ENCODE measurements at places on chromosomes 3 and 15.

GRCh38 chr15:41971895-41972252 lies 483 bp downstream of the EHD4 start:
- no peak for DNase-seq

- no peak for DNase-seq
Observed at GRCh38 chr3:116614795-116615362, 94.7 kb upstream of the TUSC7 start.

DNA sequence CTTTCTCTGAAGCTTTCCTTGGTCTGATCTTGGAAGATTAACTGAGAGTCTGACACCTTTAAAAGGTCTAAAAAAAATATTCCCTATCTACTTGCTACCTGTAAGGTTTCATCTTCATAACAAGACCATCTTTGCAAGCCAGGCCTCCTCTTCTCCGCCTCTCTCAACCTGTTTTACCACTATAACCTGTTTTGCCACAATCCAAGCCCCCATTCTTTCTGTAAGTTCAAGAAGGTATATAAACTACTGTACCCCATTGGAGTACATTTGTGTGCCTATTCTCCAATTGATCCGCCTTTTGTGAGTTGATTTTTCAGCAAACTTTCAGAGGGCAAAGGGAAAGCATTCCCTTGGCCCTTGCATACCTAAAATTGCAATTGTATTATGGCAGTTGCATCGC lies 319.3 kb upstream of the NECTIN3 start:
- DNase-seq: no peak

GRCh38 chr3:67075295-67075694 lies 77.2 kb downstream of the KBTBD8 start:
- DNase-seq: no peak
